HepG2 (cell line): ENCODE measurements at places on chromosomes 1 and 21.

DNA sequence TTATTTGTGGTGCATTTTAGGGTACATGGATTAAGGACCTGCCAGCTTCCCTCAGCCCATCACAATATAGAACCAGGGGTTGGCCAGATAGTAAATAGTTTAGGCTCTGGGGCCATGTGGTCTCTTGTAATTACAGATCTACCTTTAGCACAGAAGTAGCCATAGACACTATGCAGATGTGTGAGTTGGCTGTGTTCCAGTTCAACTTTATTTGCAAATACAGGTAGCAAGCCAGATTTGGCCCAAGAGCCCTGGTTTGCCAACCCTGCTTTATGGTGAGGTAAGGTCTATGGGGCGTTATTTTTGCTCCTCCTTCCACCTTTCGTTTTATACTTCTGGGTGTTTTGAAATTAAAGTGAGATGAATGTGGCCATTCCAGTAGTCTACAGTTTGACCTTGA is 48.7 kb downstream of the MRPS6 start:
- DNase-seq = no peak

GRCh38 chr1:154999571-155000410 is 2.8 kb upstream of the ZBTB7B start:
- peak; percentile 41 for DNase-seq

DNA sequence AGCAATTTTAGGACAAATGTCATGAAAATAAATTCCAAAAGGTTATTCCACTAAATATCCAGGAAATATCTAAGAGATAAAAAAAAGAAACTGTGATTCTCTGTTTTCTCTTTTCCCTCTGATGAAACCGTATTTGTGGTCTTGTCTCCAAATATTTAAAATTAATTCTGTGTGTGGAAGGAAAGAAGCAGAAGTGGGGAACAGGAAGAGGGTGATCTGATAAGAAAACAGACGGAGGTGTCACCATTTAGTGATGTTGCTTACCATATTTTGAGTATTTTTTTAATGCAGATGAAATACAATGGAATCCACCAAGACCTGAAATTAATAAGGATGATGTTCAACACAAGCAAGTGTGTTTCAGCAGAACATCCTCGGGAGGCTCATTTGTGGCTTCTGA is 29.6 kb downstream of the CLCA1 start:
- no peak for DNase-seq

GRCh38 chr1:15406614-15407559 is 2.8 kb upstream of the EFHD2 start:
- no peak for DNase-seq

- no peak for DNase-seq
Measured at GRCh38 chr1:66311092-66311491, 222.9 kb upstream of the SGIP1 start.

GRCh38 chr1:110228869-110229268 is 18.8 kb downstream of the KCNC4 start:
- DNase-seq = no peak

DNA sequence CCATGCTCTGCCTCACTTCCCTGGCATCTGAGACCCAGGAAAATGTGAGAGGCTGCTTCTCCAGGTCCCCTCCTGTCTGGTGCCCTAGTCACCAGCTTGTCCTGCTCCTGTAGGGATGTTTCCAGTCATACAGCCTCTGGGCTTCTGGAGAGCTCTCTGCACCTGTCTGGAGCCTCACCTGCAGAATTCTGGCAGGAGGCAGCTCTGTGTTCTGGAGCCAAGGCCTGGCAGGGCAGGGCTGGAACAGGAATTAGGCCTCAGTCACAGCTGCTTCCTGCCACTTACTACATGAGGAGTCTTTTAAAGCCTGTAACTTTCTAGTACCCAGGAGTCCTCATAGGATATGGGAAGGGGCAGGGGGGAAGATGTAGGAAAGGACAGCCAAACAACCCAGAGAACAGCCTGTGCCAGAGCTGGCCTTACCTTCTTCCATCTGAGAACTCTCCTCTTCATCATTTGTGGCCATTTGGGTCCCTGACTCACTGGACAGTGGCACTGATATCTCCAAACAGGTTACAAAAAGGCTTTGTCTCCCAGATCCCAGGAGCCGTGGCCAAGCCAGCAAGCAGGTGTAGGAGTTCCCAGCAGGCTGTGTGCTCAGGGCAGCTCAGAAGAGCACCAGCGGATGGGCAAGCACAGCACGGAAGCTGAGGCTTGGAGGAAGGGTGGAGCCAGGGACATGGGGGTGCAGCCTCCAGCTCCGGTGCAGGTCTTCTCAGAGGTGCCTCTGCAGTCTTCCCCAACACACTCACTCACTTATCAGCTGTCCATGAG is 31.4 kb upstream of the ARTN start:
- no peak for DNase-seq

DNA sequence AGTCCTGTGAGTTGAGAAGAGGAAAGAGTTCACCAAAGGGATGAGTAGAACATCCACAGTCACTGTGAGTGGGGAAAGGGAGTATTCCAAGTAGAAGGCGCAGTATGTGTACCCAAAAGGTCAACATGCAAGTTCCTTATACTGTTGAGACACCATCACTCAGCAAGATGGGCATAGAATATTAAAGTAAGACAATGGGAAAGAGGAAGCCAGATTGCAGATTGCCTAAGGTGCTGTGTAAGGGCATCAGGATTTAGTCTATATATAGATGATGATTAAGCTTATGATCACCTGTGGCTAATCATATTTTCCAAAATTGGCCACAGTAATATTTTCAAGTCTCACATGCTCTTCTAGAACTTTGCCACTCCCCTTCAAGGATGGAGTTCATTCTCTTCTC is 120.1 kb upstream of the CAMK1G start:
- no peak for DNase-seq

DNA sequence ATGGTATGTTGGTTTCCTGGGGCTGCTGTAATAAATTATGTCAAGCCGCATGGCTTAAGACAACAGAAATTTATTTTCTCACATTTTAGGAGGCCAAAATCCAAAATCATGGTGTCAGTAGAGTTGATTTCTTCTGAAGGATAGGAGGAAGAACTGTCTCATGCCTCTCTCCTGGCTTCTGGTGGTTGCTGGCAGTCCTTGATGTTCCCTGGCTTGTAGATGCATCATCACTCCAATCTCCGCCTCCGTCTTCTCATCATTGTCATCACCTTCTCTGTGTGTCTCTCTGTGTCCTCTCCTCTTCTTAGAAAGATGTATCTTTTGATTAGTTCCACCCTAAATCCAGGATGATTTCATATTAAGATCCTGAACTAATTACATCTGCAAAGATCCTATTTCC is 124.7 kb upstream of the CTTNBP2NL start:
- no peak for DNase-seq

DNA sequence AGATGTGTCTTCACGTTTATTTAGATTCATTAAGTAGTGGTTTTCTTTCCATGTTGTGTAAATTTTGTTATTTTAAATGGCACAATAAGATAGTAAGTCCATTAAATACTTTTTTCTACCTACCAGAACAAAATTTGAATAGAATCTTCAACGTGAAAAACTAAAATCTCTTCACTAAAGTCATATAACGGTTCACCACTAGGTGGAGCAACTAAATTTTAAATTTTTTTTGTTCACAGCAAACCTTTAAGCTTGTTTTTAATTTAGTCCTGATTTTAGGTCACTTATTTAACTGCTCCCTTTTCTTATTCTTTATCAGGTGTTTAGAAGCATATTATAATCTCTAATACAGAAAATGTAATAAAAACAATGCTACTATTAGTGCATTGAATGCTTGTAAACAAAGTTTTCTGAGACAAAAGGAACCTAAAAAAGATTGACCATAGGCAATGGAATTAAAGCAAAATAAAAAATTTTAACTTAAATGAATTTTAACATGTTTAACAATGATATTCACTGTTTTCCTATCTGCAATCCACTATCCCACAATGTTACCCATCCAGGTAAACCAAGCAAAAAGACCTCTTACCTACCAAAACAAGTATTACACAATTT is 28.3 kb upstream of the PKN2 start:
- DNase-seq = peak; percentile 10

GRCh38 chr1:230326971-230327891 is 98.9 kb downstream of the PGBD5 start:
- peak; percentile 52 for DNase-seq

- DNase-seq = peak; percentile 6
Measured at GRCh38 chr1:17350928-17351446, 21.0 kb upstream of the PADI6 start.

GRCh38 chr1:34870395-34870794 is 10.8 kb upstream of the SMIM12 start:
- no peak for DNase-seq

GRCh38 chr1:67327864-67328466 is 20.3 kb downstream of the IL12RB2 start:
- DNase-seq = no peak

DNA sequence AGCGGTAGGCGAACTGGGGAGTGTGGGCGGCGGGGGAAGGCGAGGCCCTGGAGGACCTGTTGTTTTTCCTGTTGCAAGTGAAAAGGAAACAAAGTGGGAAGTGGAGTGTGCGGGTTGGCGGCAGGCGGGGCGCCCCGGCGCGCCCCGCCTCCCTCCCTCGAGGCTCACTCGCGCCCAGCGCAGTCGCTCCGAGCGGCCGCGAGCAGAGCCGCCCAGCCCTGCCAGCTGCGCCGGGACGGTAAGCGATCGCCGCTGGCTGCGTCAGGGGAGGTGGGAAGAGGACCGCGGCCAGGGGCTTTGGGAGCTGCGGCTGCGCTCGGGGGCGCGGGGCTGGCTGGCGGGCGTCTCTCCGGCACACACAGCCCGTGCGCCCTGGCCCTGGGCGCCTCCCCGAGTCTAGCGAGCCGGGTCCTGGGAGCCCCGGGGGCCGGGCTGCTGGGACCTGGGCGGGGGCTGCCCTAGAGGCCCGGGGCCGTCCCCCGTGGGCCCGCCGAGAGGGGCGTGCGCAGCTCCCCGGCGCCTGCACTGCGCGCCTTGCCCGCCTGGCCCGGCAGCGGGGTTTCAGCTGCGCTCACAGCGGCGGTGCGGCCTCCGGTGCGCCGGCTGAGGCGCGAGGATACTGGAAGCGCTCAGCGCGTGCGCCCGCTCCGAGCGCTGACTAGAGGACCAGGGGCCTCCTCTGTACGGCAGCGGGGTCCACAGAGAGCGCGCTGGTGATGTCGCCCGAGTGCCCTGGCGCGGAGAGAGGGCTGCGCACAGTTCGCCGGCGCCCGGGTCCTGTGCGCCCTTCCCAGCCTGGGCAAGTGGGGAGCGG is at the start of gene PIK3CD:
TSS of gene PIK3CD (plus strand) at position 167 of the 814 bp plus-strand sequence. CDS start 58,725 bp downstream, outside the sequence.
- no peak for DNase-seq
